ENCODE measurements at places on chromosomes 5 and 9. TPM values are rescaled to one million over a fixed set of nuclear protein-coding genes. Genes with fewer than 3 reads are reported as not detected.

The DENND1A gene
- total RNA-seq = 56.8 TPM

GRCh38 chr9:948497-948896 is 28.0 kb upstream of the DMRT3 start:
- no peak for DNase-seq

DNA sequence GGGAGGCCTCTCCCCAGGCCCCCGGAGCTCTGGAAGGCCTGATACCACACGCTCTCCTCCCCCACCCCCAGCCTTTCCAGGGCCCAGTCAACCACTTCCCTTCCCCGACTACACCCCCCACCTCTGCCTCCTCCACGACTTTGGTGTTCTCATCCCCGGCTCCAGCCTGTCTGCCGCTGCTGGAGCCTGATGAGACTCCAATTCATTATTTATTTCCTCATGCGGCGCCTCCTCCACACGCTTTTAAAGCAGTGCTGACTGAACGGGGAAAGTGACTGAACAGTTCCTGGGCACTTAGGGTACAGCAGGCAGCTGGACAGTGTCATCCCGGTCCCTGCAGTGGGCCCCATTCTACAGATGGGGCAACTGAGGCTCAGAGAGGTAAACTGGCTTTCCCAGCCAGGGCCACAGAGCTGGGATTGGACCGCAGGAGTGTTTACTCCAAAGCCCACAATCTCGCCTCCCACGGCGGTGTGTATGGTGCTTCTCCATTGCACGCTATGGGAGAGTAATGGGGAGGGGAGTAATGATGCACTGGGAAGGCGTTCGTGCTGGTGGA is 15.9 kb upstream of the RPL26L1 start:
- DNase-seq = no peak

DNA sequence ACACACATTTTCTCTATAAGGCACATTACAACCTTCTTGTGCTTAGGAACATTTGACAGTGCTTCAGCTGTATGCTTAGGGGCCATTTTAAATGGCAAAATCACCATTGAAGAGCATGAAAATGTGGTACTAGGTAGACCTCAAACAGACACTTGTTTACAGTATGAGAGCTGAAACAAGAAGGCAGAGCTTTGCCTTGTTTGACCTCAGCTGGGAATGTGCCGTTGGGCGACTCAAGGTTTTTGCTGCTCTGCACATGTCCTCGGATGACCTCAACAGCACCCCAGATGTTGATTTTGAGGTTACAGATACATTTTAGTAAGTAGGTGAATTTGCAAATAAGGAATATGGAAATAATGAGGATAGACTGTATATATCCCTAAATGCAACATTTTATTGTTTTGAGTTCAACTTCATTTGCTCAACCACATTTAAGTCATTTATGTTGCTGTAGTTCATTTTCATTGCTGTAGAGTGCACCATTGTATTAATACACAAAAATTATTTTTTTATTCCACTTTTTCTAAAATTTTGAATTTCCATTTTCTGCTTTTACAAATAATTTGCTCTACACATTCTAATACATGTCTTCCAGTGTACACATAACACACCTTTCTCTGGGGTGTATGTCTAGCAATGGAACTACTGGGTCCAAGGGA is 206.8 kb downstream of the NR3C1 start:
- no peak for DNase-seq

DNA sequence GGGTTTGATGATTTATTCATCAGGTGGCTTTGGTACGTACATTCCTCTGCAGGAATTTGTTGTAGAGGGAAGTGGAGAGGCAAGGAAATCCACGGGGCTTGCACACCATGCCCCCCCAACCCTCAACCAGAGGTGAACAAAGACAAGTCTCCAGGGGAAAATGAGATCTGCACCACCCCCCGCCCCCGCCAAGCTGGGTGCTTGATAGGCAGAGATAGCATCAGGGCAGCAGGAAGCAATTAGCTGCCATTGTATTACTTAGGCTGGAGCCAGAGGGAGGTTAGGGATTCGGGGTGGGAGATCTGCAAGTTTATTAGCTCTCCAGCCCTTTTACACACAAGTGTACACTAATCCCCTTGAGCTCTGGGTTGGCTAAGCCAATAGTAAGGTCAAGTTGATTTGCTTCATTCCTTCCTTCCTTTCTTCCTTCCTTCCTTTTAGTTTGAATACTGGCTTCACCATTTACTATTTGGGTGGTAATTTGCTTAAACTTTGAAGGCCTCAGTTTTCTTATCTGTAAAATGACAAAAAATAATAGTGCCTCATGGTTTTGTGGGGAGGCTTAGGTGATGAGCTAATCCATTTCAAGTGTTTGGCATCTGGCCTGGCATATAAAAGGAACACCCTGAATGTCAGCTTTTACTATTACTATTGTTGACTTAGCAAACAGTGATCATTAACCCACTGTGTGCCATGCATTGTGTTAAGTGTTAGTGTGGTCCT is 34.1 kb downstream of the SPRY4 start:
- DNase-seq = no peak

DNA sequence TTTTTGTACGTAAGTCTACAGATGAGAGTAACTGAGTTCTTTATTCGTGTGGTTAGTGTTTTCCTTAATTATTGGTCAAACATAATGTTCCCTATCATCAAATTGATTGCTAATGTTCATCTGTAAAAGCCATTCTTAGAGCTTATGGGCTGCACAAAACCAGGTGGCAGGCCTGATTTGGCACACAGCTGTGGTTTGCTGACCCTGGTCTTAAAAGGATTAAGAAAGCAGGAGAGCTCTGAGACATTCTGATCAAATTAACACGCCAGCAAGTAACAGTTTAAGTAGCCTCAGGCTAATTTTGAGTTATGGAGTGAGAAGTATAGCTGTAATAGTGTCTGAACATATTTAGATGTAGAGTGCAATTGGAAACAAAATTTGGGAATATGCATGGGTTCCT is 63.2 kb downstream of the PRR16 start:
- no peak for DNase-seq

- DNase-seq = peak; percentile 12
These were observed 129.5 kb downstream of the NIPBL start for GRCh38 chr5:37005946-37006540.
